ENCODE measurements at places on chromosomes 5 and 9.
A peak's percentile ranks its signal among the peaks of the same experiment; 100 is the strongest.

DNA sequence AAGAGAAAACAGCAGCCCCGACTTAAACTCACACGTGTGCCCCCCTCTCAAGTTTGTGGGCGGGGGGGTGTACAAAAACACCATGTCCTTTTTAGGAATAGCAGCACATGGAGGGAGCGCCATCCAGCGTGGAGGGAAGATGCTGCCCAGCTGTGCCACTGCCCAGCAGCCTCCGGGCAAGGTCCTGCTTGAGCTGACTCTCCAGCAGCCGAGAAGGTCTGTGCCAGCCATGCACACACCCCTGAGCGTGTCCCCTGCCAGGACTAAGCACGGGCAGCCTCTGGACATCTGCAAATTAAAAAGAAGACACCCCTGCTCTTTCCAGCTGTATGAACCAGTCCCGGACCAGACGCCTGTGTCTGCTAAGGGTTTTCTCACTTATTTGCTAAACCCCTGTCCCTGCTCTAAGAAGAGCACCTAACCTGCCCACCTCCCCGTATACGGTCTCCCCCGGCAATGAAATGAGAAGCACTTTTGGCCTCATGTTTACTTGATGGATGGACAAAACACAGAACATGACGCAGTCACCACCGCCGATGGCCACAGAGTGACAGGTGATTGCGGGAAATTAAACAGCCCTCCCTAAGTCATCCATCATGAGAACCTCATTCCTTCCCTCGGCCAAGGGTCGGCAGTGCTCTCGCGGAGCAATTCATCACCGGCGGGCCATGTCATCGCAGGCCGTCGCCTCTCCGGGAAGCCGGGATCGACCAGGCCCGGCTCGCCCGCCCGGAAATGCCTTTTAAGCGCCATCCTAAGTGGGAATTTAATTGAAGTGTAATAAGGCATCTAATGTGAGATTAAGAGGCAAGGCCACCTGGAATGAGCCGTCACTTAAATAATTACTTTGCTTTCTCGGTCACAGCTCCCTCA is 96.9 kb downstream of the OLFM1 start:
- no peak for DNase-seq

DNA sequence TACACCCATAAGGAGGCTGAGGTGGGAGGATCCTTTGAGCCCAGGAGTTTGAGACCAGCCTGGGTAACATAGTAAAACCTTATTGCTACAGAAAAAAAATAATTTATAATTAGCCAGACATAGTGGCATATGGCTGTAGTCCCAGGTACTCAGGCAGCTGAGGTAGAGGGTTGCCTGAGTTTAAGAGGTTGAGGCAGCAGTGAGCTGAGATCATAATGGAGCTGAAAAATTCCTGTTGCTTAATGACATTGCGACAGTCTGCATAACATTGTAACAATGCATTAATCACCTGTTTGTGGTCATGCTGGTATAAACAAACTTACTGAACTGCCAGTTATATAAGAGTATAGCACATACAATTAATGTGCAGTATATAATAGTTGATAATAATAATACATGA is 214.2 kb downstream of the TRIM32 start:
- DNase-seq, result no peak

- no peak for DNase-seq
Measured at GRCh38 chr5:142686210-142686734, 382 bp upstream of the FGF1 start.

GRCh38 chr5:104418056-104418455 is 855.5 kb upstream of the NUDT12 start:
- no peak for DNase-seq

DNA sequence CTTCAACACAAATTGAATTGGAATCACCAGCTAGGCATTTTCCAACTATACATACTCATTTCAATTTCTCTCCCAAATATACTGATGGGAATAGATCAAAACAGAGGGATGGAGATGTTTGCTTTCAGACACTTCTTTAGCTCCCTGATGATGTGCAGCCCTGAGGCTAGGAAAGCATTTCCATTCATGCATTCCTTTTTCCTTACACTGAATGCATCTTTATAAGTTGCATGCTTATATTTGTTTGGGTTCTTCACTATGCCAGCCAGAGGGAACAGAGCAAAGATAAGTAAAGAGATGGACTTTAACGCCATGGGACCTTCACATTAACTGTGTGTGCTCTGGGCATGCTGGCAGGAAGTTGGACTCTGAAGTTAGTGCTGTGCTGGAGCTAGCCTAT is 696.5 kb upstream of the CDH9 start:
- no peak for DNase-seq

DNA sequence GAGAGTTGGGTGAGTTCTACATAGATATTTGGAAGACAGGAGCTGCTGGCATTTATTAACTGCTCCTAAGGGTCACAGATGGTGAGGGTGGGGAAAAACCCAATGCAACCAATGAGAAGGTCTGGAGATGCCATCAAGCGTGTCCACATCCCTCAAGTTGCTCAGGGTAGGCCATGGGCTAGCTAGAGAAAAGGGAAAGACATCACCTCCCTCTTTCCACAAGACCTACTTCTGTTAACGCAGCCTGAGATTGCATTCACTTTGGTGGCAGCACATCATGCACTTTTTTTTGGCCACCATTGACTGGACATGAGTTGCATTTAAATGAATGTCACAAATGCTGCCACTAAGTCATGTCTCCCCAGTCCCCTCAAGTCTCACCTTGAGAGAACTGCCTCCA is 71.4 kb downstream of the ARHGEF37 start:
- no peak for DNase-seq

DNA sequence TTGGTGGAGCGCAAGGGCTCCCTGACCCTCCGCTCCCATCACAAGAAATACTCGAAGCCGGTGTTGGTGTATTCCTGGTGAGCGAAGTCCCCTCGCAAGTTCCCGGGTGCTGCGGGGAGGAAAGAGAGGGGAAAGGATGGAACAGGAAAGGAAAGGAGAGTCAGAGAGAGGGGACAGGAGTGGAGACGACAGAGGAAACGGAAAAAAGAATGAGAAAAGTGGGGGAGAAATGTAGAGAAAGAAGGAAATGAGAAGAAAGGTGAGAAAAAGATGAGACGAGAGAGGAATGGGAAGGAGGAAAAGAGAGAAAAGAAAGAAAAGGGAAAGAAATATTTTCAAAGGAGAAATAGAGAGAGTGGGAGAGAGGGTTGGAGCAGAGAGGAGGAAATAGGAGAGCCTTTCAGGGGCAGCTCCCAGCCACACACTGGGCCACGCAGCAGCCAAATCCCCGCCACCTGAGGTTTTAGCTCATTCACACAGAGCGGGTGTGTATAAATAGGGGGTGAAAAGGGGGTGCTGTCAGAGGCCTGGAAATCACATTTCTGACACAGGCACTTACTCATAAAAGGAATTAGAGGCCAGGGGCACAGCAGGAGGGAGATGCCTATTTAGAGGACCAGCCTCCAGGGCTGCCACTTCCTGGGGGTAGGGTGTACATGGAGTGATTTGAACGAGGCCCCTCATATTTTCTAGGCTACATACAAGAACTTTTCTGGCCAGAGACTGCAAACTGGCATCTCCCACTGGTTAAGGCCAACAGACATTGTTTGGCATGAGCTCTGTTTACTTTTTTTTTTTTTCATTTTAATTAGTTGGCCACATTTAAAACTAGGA is 555 bp downstream of the CFAP95 start:
- no peak for DNase-seq

- no peak for DNase-seq
Measured at GRCh38 chr5:31415009-31415923, 116.6 kb downstream of the DROSHA start.

DNA sequence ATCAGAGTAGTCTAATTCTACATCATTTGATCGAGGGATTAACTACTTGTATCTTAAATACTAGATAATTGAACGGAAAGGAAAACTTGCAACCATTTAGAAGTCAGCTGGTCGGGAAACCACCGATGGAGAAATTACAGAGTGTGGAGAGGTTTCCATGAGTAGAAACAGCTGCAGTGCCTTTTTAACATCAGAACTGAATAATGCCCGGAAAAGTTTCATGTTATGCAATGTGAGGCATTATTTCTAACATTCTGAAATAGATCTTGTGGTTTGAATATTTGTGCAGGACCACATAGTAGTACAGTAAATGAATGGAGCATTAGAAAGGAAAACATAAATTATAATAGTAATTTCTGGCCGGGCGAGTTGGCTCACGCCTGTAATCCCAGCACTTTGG is 88.1 kb upstream of the RNF180 start:
- no peak for DNase-seq

- peak; percentile 87 for DNase-seq
Measured at GRCh38 chr5:142783601-142784341, 13.6 kb downstream of the ARHGAP26 start.

GRCh38 chr5:58013542-58014258 is 446.2 kb downstream of the PLK2 start:
- no peak for DNase-seq

GRCh38 chr9:107739601-107740082 is 250.1 kb upstream of the KLF4 start:
- peak; percentile 56 for DNase-seq

- peak; percentile 80 for DNase-seq
Measured at GRCh38 chr5:32531885-32532520, 53.4 kb upstream of the SUB1 start.

DNA sequence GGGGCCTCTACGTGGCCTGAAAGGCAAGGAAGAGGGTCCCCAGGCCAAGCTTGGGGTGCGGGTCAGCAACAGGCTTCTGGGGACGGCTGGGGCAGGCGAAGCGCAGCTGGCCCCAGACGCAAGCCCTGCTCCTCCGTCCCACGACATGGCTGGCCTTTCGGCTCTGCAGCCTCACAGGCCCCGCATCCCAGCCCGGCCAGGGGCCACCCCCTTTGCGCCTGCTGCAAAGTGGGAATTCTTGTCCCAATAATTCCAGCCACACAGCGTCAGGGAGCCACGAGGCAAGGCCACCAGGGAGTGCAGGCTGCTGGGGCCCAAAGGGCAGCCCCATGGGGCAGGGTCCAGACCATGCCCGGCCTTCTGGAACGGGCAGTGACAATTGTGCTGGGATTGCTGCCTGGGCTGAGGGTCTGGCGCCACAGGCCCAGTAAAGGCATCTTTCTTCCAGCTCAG is 1.1 kb upstream of the ENTPD2 start:
- DNase-seq, result no peak

GRCh38 chr5:146832985-146833732 is 45.4 kb downstream of the PPP2R2B start:
- no peak for DNase-seq

DNA sequence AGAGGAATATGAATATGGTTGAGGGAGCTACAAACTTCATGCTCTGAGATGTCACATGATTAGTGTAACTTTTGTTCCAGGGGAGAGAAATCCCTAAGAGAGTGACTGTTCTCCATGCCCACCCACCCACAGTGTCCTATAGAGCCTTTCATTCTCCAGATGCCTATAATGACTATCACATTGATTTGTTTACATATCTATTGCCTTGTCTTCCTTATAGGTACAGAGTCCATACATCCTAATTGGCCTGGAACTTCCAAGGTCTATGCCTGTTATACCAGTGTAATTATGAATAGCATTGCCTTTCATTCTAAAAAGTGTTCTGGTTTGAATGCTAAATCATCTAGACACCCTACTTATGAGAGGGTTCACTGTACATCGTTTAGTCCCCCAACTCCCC is 475.4 kb downstream of the RAB3C start:
- no peak for DNase-seq

DNA sequence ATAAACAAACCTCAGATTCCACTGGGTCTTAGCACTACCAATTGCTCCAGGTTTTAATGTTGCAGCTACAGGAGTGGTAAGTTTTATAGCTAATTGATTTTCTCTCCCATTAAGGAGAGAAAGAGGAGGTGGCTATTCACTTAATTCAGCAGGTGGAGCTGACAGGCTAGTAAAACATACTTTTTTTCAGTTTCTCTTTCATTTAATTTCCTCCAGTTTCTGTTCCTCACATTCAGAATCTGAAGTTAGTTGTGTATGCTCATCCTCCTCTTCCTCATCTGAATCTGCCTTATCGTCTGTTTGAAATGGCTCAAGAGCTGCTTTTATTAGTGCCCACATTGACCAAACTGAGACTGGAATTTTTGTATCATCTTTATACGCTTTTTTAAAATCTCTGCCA is 98.0 kb downstream of the PLPPR1 start:
- DNase-seq, result no peak

- DNase-seq, result no peak
Measured at GRCh38 chr9:133113949-133114885, 6.8 kb downstream of the RALGDS start.

DNA sequence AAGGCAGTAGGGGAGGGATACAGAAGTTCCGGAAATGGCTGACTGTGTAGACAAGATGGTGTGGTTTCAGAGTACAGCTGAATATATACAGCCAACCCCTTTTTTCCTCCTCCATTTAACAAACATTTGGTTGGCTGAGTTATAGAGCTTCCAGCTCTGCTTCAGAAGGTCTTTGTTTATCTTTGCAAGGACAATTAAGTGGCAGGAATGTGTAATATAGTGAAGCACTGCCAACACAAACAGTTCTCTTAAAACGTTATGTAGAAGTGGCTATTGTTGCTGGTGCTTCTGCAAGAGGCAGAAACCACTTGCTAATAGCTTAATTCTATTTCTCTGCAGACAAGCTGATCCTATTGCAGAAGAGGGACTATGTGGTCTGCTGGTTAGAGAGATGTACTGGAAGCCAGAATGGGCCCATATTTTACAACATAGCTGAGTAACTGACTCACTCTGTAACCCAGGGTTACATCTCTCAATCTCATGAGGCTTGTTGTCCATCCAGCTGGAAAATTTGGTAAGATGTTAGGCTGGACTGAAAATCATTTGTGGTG is 62.7 kb upstream of the OSMR start:
- DNase-seq, result no peak

DNA sequence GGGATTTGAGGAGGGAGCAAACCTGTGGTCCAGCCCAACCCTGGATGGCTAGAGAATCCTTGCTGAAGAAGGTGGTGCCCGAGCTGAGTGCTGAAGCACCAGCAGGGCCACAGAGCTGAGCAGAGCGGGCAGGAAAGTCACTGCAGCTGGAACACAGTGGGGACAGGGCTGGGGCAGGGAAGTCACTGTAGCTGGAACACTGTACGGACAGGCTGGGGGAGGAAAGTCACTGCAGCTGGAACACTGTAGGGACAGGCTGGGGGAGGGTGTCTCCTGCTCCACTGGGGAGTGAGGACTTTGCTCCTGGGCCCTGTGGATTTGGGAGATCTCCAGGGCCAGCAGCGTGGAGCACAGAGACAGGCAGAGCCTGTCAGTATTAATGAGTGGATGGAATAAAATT is 9.0 kb upstream of the SUSD3 start:
- DNase-seq, result no peak

- no peak for DNase-seq
Measured at GRCh38 chr9:120410925-120411501, 169.0 kb downstream of the CDK5RAP2 start.

Data from lower leg skin (tissue), 4 donors.